Pancreas (tissue), 10 donors: ENCODE measurements at places on chromosomes 2 and 18. TPM values are rescaled to one million over a fixed set of nuclear protein-coding genes. Genes with fewer than 3 reads are reported as not detected.

The MC2R gene
- not detected for total RNA-seq

The DQX1 gene
- not detected for total RNA-seq

- DNase-seq = no peak
- no peaks in the 10 kb centered on the region for H3K36me3 ChIP-seq
- H3K4me1 ChIP-seq = no peaks in the 10 kb centered on the region
- no peaks in the 10 kb centered on the region for H3K27me3 ChIP-seq
- H3K4me3 ChIP-seq = no peak overlapping the region
- H3K27ac ChIP-seq = no peak overlapping the region
Measured at GRCh38 chr2:24682304-24682703, 110.9 kb downstream of the PTRHD1 start.

The CD8B2 gene
- 0.03 TPM for total RNA-seq

- no peak overlapping the region for H3K27ac ChIP-seq
- DNase-seq = no peak
- no peak overlapping the region for H3K4me3 ChIP-seq
Measured at GRCh38 chr2:216493334-216493685, 5.3 kb upstream of the RPL37A start.

- no peaks in the 10 kb centered on the region for H3K27me3 ChIP-seq
- no peak overlapping the region for H3K4me3 ChIP-seq
- peaks cover 16% of the 10 kb centered on the region for H3K36me3 ChIP-seq
- H3K27ac ChIP-seq = no peak overlapping the region
Measured at GRCh38 chr2:11788461-11789124, 42.2 kb downstream of the LPIN1 start.

- no peak overlapping the region for H3K4me3 ChIP-seq
- no peak overlapping the region for H3K27ac ChIP-seq
- DNase-seq = no peak
- no peaks in the 10 kb centered on the region for H3K4me1 ChIP-seq
- H3K36me3 ChIP-seq = no peaks in the 10 kb centered on the region
Measured at GRCh38 chr2:71832388-71832787, 315.3 kb downstream of the CYP26B1 start.

- H3K27me3 ChIP-seq = no peaks in the 10 kb centered on the region
- H3K36me3 ChIP-seq = no peaks in the 10 kb centered on the region
- H3K4me3 ChIP-seq = no peak overlapping the region
- DNase-seq = no peak
- no peak overlapping the region for H3K27ac ChIP-seq
Measured at GRCh38 chr18:34128436-34128835, 96.3 kb downstream of the NOL4 start.

The RALB gene
- 22.4 TPM for total RNA-seq

GRCh38 chr18:21686282-21687105 lies 18.1 kb downstream of the ABHD3 start:
- no peaks in the 10 kb centered on the region for H3K27me3 ChIP-seq
- no peak for DNase-seq
- no peaks in the 10 kb centered on the region for H3K36me3 ChIP-seq

- no peaks in the 10 kb centered on the region for H3K4me1 ChIP-seq
- H3K4me3 ChIP-seq = no peak overlapping the region
- no peak for DNase-seq
- no peak overlapping the region for H3K27ac ChIP-seq
Measured at GRCh38 chr2:107742460-107743027, 84.1 kb upstream of the RGPD4 start.

The GAL3ST2 gene
- total RNA-seq = not detected

GRCh38 chr2:64485961-64486360 lies 32.0 kb downstream of the LGALSL start:
- H3K4me3 ChIP-seq = no peak overlapping the region
- no peak for DNase-seq
- no peaks in the 10 kb centered on the region for H3K36me3 ChIP-seq
- H3K27me3 ChIP-seq = no peaks in the 10 kb centered on the region

The KCNG2 gene
- not detected for total RNA-seq

The SALL3 gene
- 0.03 TPM for total RNA-seq

The HOXD4 gene
- total RNA-seq = 0.13 TPM

DNA sequence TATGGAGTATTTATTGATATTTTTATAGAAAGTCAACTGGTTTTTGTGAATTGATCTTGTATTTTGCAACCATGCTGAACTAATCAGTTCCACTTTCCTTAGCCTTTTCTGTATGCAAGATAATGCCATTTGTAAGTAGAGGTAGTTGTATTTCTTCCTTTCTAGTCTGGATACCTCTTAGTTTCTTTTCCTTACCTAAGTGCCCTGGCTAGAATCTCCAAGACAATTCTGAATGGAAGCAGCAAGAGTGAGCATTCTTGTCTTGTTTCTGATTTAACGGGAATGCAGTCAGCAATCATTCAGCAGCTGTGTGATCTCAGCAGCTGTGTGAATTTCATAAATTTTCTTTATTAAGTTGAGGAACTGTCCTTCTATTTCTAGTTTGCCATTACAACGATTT lies 73.4 kb downstream of the NRXN1 start:
- no peak overlapping the region for H3K4me3 ChIP-seq
- DNase-seq = no peak
- H3K27me3 ChIP-seq = no peaks in the 10 kb centered on the region

GRCh38 chr2:219706823-219707281 lies 79.4 kb downstream of the SLC4A3 start:
- no peak overlapping the region for H3K27ac ChIP-seq
- no peak overlapping the region for H3K4me3 ChIP-seq
- H3K27me3 ChIP-seq = no peaks in the 10 kb centered on the region
- no peak for DNase-seq
- no peaks in the 10 kb centered on the region for H3K36me3 ChIP-seq
- H3K4me1 ChIP-seq = no peaks in the 10 kb centered on the region

The RBM45 gene
- 7.0 TPM for total RNA-seq

DNA sequence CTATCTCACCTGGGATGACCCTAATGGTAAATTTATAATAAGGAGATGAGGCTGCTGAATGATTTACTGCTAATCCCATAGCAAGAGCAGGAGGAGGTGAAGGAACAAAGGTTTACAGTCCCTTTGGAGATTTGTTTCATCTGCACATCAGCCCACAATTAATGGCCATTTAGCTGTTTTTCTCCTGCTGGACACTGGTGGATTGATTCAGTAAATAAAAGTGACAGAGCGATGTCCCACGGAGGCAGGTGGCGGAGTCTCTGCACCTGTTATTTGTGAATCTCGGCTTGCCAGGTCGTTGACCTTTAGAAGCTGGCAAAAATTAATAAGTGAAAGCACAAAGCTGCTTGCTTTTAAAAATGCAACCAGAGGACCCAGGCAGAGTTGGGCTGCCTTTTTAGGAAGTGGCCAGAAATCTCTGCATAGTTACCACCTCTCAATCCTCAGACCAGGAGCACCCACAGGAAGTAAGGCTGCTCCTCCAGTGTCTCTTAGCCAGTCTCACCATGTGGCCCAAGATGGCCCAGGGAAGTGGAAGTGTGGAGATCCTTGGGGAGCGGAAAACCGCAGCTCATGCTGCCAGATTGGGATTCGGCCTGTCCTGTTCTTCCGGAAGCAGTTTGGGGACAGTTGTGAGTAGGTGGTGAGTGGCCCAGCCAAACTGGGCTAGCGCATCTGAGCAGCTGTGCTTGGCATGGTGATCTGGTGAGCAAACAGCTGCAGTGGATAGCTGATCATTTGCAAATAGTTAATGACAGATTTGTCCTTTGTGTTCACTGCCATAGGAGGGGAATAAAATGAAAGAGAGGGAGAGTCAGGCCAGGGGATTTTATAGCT lies 1005.7 kb upstream of the PIK3C3 start:
- H3K4me1 ChIP-seq = no peaks in the 10 kb centered on the region
- no peak for DNase-seq
- no peak overlapping the region for H3K4me3 ChIP-seq
- no peaks in the 10 kb centered on the region for H3K27me3 ChIP-seq

The CPO gene
- total RNA-seq = 0.14 TPM

GRCh38 chr2:171201271-171201670 lies 40.6 kb upstream of the TLK1 start:
- no peak overlapping the region for H3K27ac ChIP-seq
- H3K4me1 ChIP-seq = no peaks in the 10 kb centered on the region
